ENCODE measurements at places on chromosomes 5 and 9. TPM values are rescaled to one million over a fixed set of nuclear protein-coding genes. Genes with fewer than 3 reads are reported as not detected.

The PLPPR1 gene
- not detected for total RNA-seq

The WNT8A gene
- not detected for total RNA-seq

The C1QTNF3 gene
- total RNA-seq: 5.4 TPM

The CD72 gene
- 4.9 TPM for total RNA-seq

The PCDHA2 gene
- total RNA-seq: not detected

The PKD2L2 gene
- not detected for total RNA-seq

The CYLC2 gene
- total RNA-seq: not detected

The HTR1A gene
- total RNA-seq: not detected

The MELK gene
- total RNA-seq: 1.3 TPM

The LRRC19 gene
- total RNA-seq: not detected

The RALGPS1 gene
- 9.4 TPM for total RNA-seq

The GMCL2 gene
- not detected for total RNA-seq

The CCL21 gene
- total RNA-seq: not detected

The RELL2 gene
- total RNA-seq: 26.2 TPM

The PDCD1LG2 gene
- total RNA-seq: 0.76 TPM

The FAM151B gene
- 0.30 TPM for total RNA-seq

DNA sequence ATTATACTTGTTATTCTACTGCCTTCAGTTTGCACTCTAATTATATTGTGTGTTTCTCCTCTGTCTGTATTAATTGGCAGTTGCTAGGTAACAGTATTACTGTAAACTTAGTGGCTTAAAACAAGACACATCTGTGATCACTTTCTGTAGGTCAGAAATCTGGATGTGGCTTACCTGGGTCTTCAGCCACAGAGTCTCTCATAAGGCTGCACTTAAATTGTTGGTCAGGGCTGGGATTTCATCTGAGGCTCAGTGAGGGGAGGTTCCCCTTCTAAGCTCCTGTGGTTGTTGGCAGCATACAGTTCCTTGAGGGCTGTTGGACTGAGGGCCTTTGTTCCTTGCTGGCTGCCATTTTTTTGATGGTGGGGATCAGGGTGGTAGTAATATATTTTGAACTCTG lies 68.8 kb downstream of the SLC44A1 start:
- no peak overlapping the region for H3K4me3 ChIP-seq
- DNase-seq: no peak
- no peak overlapping the region for H3K27ac ChIP-seq
- H3K4me1 ChIP-seq: peaks cover 3% of the 10 kb centered on the region
- H3K27me3 ChIP-seq: no peaks in the 10 kb centered on the region

DNA sequence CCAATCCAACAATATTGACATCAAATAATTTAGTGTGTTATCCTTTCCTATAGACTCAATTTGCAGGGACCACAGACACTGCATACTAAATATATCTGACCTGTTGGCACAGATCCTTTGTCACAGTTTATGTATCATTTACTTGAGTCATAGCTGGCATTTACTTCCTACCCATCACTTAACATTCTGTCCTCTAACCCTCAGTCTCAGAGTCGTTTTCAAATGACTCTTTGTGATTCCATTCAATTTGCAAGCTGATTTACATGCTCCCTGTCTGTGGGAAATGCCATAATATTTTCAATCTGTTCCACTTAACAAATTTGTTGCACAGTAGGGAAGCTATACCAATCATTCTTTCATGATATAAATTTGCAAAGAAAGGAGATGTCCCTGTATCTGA lies 265.7 kb upstream of the EDIL3 start:
- no peak for DNase-seq
- H3K36me3 ChIP-seq: no peaks in the 10 kb centered on the region
- H3K4me3 ChIP-seq: no peak overlapping the region
- no peaks in the 10 kb centered on the region for H3K27me3 ChIP-seq

- DNase-seq: no peak
- H3K36me3 ChIP-seq: no peaks in the 10 kb centered on the region
- H3K27me3 ChIP-seq: no peaks in the 10 kb centered on the region
- H3K27ac ChIP-seq: no peak overlapping the region
Observed at GRCh38 chr9:37565661-37566618, 10.2 kb downstream of the FBXO10 start.

- H3K36me3 ChIP-seq: peaks cover 95% of the 10 kb centered on the region
- no peaks in the 10 kb centered on the region for H3K27me3 ChIP-seq
- H3K4me1 ChIP-seq: peaks cover 65% of the 10 kb centered on the region
- DNase-seq: no peak
- no peak overlapping the region for H3K4me3 ChIP-seq
Observed at GRCh38 chr5:170268884-170269283, 28.7 kb downstream of the LCP2 start.

GRCh38 chr9:31774571-31774970 lies 609.9 kb upstream of the ACO1 start:
- H3K4me1 ChIP-seq: no peaks in the 10 kb centered on the region
- H3K36me3 ChIP-seq: no peaks in the 10 kb centered on the region
- DNase-seq: no peak
- no peaks in the 10 kb centered on the region for H3K27me3 ChIP-seq
- H3K4me3 ChIP-seq: no peak overlapping the region

GRCh38 chr9:125630436-125630835 lies 76.6 kb downstream of the MAPKAP1 start:
- no peaks in the 10 kb centered on the region for H3K27me3 ChIP-seq
- no peak for DNase-seq
- H3K36me3 ChIP-seq: no peaks in the 10 kb centered on the region
- no peak overlapping the region for H3K27ac ChIP-seq

GRCh38 chr9:88971131-88971960 lies 19.9 kb upstream of the S1PR3 start:
- H3K4me3 ChIP-seq: no peak overlapping the region
- H3K27ac ChIP-seq: no peak overlapping the region
- H3K4me1 ChIP-seq: no peaks in the 10 kb centered on the region
- DNase-seq: no peak
- no peaks in the 10 kb centered on the region for H3K27me3 ChIP-seq
- no peaks in the 10 kb centered on the region for H3K36me3 ChIP-seq

GRCh38 chr5:69033690-69034089 lies 60.1 kb upstream of the SLC30A5 start:
- no peak overlapping the region for H3K4me3 ChIP-seq
- H3K27me3 ChIP-seq: no peaks in the 10 kb centered on the region
- H3K27ac ChIP-seq: no peak overlapping the region
- H3K4me1 ChIP-seq: no peaks in the 10 kb centered on the region
- no peak for DNase-seq
- no peaks in the 10 kb centered on the region for H3K36me3 ChIP-seq

- H3K4me3 ChIP-seq: peak overlapping the region; percentile 83
- H3K27me3 ChIP-seq: no peaks in the 10 kb centered on the region
- DNase-seq: no peak
- H3K4me1 ChIP-seq: peaks cover 17% of the 10 kb centered on the region
- H3K27ac ChIP-seq: peak overlapping the region; percentile 82
Observed at GRCh38 chr9:112380825-112381221, 915 bp downstream of the HSDL2 start.

DNA sequence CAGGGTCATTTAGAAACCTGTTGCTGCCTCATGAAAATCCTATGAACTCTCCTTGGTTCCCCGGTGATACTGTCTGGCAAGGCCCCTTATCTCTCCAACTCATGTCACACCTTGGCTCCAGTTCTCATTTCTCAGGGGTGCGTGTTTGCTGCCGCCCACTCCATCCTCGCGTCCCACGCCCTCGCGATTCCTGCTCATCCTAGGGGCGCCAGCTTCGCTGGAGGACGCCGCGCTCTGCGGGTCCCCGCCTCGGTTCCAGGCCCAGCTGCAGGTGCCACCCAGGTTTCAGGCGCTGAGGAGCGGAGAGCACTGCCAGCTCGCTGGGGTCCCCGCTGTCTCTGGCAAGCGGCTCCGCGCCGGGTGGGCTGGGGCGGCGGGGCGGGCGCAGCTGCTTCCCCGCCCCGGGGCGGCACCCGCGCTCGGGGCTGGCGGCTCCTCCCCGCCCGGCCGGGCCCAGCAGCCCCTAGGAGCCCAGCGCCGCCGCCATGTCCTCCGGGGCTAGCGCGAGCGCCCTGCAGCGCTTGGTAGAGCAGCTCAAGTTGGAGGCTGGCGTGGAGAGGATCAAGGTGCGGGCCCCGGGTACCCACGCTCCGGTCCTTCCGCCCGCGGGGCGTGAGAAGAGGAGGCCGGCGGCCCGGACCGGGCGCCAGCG lies at the start of gene GNG10:
Gene GNG10, plus strand, starts transcription at position 456 of the 652 bp plus-strand sequence. Its CDS starts 30 bp downstream, at position 486.
- peak within 1 kb of the TSS; percentile 42 for H3K27ac ChIP-seq
- H3K4me1 ChIP-seq: peaks cover 20% of the 10 kb centered on the region
- H3K4me3 ChIP-seq: peak within 1 kb of the TSS; percentile 86
- H3K36me3 ChIP-seq: peaks cover 2% of the 10 kb centered on the region

- no peak overlapping the region for H3K4me3 ChIP-seq
- H3K36me3 ChIP-seq: peaks cover 31% of the 10 kb centered on the region
- DNase-seq: no peak
- no peaks in the 10 kb centered on the region for H3K27me3 ChIP-seq
- peaks cover 79% of the 10 kb centered on the region for H3K4me1 ChIP-seq
- peak overlapping the region; percentile 82 for H3K27ac ChIP-seq
Observed at GRCh38 chr9:136404801-136405136, 4.8 kb upstream of the SNAPC4 start.

DNA sequence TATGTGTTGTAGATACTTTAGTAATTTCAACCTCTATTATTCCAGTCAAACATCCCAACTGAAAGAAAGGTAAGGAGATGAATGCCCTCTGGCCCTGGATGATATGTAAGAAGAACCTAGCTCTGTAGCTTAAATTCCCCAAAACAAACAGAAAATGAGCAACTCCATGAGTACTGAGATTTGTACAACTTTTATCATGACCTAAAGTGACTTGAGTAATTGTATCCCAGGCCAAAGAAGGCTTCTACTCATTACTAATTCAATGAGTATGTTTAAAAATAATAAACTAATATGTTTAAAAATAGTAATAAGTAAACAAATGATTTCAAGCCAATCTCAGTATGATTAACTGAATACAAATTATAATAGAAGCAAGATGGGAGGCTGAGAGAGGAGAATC lies 414.0 kb upstream of the ACTBL2 start:
- H3K27ac ChIP-seq: no peak overlapping the region
- no peak for DNase-seq
- no peaks in the 10 kb centered on the region for H3K36me3 ChIP-seq
- H3K4me3 ChIP-seq: no peak overlapping the region
- no peaks in the 10 kb centered on the region for H3K27me3 ChIP-seq
- H3K4me1 ChIP-seq: no peaks in the 10 kb centered on the region

- H3K27me3 ChIP-seq: no peaks in the 10 kb centered on the region
- no peaks in the 10 kb centered on the region for H3K36me3 ChIP-seq
- H3K4me1 ChIP-seq: no peaks in the 10 kb centered on the region
- H3K4me3 ChIP-seq: no peak overlapping the region
- DNase-seq: no peak
Observed at GRCh38 chr5:41067714-41068568, 3.2 kb downstream of the MROH2B start.

DNA sequence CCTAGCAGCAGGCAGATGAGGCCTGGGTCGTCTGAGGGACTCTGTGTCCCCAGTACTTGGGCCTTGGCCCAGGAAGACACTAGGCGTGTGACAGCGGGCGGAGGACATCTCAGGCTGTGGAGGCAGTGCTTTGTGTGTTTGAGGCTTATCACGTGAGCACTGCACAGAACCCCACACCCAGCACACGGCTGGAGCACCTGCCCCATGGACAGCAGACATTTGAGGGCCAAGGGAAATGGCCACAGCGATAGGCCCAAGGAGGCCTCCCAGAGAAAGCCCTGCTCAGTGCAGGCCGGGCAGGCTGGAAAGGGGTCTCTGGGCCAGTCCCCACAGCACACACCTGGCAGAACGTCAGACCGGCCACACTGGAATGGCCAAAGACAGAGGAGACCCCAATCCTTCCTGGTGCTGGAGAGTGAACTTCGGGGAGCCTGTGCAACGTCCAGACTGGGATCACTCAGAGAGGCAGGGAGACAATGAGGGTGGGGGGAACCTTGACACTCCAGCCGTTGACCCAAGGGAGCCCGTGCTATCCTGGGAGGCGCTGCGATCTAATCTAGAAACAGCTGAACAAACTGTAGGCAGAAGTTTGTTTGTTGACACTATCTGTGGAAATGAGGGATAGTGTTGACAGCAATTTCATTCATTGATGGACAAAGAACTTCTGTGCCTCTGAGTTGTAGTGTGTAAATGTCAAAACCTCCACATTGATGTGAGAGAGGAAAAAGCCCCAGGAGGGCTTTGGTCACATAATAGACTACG lies 19.6 kb upstream of the FLT4 start:
- peaks cover 4% of the 10 kb centered on the region for H3K4me1 ChIP-seq
- peaks cover 21% of the 10 kb centered on the region for H3K27me3 ChIP-seq
- H3K36me3 ChIP-seq: no peaks in the 10 kb centered on the region
- DNase-seq: no peak
- no peak overlapping the region for H3K27ac ChIP-seq
- H3K4me3 ChIP-seq: no peak overlapping the region

- DNase-seq: no peak
- H3K27ac ChIP-seq: no peak overlapping the region
- H3K4me1 ChIP-seq: no peaks in the 10 kb centered on the region
Observed at GRCh38 chr5:78003919-78004318, 227.8 kb upstream of the TBCA start.

- peaks cover 53% of the 10 kb centered on the region for H3K36me3 ChIP-seq
- no peak overlapping the region for H3K27ac ChIP-seq
- H3K27me3 ChIP-seq: no peaks in the 10 kb centered on the region
- no peak overlapping the region for H3K4me3 ChIP-seq
- DNase-seq: no peak
- no peaks in the 10 kb centered on the region for H3K4me1 ChIP-seq
Observed at GRCh38 chr5:148397968-148398595, 14.3 kb downstream of the FBXO38 start.

- H3K27ac ChIP-seq: no peak overlapping the region
- no peaks in the 10 kb centered on the region for H3K4me1 ChIP-seq
- H3K36me3 ChIP-seq: no peaks in the 10 kb centered on the region
- no peak overlapping the region for H3K4me3 ChIP-seq
- H3K27me3 ChIP-seq: peaks cover 25% of the 10 kb centered on the region
Observed at GRCh38 chr9:86925686-86926085, 21.6 kb downstream of the GAS1 start.

DNA sequence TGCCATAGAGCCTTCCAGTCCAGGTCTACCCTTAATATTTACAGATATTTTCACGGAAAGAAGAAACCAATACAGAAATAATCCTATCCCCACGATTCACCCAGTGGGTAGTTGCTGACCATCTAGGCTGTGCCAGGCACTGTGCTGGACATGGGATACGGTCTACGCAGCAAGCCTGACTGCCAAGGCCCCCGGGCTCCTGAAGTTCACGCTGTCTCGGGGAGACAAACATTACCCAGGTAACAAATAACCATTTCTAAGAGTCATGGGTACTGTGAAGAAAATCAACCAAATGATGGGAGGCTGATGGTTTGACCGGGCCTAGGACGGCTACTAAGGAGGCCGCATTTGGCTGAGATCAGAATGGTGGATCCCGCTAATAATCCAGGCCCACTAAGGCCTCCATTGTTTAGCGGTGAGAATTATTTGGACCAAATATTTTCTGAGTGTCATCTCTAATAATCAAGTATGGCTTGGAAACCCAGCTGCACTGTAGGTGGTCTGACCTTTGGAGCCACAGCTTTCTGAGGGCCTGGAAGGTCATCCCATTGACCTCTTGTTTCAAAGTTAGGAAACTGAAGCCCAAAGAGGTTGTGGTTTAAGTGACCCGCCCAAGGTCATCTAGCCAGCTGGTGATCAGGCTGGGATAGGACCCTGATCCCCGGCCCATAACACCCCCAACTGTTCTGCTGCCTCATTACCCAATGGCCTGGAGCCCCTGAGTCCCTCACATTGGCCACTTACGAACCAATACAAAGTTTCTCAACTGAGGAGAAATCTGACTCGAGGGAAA lies 82.4 kb downstream of the AK8 start:
- H3K27me3 ChIP-seq: peaks cover 65% of the 10 kb centered on the region
- no peak overlapping the region for H3K4me3 ChIP-seq
- peaks cover 8% of the 10 kb centered on the region for H3K4me1 ChIP-seq
- H3K36me3 ChIP-seq: peaks cover 2% of the 10 kb centered on the region
- no peak overlapping the region for H3K27ac ChIP-seq
- no peak for DNase-seq

GRCh38 chr9:100431886-100432285 lies 4.9 kb downstream of the MSANTD3 start:
- H3K4me3 ChIP-seq: no peak overlapping the region
- no peak for DNase-seq
- H3K36me3 ChIP-seq: no peaks in the 10 kb centered on the region
- no peak overlapping the region for H3K27ac ChIP-seq
